NCI-H748 treated with DMSO at 0.1 percent for 48 hours (cell line): ENCODE measurements at places on chromosomes 7 and 10.

- DNase-seq = no peak
Measured at GRCh38 chr7:48111596-48111995, 22.5 kb downstream of the UPP1 start.

DNA sequence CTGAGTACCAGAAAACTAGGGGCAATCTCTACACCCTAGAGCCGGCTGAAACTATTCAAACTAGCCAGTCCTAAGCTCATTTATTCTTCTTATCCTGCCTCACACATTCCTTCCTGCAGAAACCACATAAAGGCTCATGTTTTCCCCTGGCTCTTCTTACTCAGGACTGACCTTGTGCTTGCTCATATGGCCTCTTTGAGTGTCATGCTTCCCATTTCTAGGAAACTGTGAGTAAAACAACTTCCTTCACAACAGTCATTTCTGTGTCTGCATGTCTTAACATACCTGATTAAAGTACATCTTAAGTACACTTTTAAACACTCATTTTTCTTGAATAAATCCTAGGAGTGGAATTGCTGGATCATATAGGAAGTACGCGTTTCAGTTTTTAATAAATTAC lies 52.3 kb upstream of the KIAA1217 start:
- DNase-seq = no peak

DNA sequence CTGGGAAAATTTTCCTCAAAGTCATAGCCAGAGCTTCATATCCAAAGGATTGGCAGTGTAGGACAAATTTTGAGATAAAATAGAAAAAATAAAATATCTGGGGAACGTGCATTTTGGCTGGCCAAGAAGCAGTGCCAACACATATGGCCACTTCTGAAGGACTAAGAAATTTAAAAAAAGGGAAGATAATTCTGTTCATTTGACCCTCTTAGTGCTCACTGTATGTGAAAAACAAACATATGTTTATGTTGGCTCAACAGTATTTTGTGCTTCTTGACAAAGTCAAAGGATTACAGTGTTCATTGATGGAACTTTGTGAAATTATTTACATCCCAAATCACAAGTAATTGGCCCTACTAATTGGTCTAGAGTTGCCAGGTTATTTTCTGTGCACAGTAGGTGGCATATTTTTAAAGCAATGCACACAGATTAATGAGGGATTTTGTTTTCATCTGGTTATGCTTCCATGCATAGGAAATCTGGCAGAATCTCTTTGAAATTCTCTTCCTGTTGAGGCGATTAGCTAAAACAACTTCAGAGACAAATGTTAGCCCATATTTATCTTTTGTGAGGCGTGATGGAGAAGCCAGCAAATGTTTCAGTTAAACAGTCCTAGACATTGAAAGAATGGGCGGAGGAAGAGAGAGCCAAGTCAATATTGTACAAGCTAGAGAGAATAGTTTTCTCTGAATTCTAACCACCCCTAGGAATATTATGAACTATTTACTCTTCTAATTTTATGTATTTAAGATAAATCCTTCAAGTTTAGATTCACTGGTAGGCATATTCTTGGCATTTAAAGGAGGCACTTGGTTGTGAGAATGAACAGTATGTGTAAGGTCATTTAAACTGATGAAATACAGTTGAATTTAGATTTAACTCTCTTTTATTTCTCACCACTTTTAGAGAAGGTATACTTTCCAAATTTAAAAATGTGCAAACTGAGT lies 237.7 kb upstream of the MBL2 start:
- DNase-seq = no peak

GRCh38 chr7:20219062-20219445 lies 1.9 kb upstream of the MACC1 start:
- DNase-seq = no peak

- DNase-seq = no peak
Measured at GRCh38 chr10:124000792-124001201, 92.6 kb downstream of the CHST15 start.

GRCh38 chr7:38846280-38846679 lies 62.7 kb downstream of the VPS41 start:
- DNase-seq = no peak
